Pancreas (tissue), 10 donors: ENCODE measurements at places on chromosomes 5 and 9.

DNA sequence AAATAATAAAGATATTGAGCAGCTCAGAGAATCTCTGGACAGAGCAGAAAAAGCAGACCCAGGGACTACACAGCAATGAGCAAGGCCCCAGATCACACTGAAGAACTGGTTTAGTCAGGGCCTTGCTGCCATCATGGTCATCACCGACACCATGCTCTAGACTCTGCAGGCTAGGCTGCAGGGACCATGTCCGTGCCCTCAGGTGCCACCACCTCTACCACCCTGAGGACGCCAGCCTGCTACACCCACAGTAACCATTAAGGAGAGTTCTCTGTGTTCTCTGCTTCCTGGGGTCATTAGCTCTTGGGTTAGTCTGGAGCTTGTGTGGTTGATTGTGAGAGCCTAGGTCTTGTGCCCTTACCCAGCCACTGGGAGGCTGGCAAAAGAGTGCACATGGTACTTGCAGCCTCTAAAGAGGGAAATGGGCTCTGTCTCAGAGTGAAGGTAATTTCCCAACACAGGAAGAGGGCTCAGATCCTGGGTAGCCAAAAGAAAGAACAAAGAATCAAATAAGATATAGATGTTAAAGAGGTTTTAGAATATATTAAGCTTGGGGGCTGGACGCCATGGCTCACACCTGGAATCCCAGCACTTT, 31.9 kb upstream of the JADE2 start:
- DNase-seq: no peak

- no peak for DNase-seq
Observed at GRCh38 chr5:59746241-59746765, 147.2 kb downstream of the PDE4D start.

DNA sequence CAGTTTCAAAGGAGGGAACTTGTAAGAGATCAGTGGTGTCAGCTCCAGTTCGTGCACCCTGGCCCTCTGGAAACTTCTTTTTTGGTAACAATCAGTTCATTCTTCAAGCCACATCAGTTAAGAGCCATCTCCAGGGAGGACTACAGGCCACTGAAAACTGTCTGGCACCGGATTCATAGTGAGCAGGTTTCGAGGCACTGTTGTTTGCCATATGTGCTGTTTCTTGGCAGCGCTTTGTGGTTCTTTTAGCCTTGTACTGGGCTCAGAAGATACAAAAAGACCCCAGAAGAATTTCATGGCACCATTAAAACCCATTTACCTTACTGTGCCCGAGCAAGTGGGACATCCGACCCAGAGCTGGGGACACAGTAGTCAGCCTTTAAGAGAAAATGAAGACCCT, 68.5 kb downstream of the OTULIN start:
- DNase-seq: no peak

DNA sequence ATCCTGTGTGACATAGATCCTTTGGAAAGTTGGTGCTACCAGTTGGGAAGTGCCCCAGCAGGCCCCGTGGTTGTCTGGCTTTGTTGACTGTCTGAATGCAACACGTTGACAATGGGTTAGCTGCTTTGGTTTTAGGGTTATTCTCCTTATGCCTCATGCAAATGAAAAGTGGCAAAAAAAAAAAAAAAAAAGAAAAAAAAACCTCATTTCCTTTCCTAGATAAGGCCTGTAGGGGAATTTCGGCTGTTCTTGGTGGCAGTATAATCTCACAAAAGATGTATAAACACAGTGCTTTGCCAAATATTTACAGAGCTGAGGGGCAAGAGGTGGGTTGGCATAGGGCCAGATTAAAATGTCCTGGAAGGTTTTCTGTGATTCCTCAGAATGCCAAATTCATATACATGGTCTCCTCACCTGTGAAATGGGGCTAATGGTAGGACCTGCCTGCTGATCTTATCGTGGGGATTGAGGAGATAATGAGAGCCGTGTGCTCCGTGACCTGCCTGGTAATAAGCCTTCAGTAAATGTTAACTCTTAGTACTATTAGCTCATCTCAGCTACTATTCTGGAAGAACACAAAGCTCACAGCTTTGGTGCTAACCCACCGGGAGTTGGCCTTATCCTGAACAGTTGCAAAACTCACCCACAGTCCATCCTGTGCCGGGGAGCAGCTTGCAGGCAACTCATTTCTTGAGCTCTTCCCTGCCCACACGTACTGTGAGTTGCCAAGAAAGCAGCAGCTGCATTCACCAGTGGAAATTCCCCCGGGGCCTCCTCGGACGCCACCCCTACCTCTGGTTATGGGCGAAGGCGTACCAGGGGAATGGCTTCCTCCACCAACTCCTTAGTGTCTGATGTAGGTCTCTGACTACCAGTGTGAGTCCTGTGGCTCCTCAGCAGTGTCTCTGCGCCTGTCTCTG, 220.3 kb downstream of the NR3C1 start:
- no peak for DNase-seq
